ENCODE measurements at places on chromosomes 12 and 14.

- peaks cover 16% of the 10 kb centered on the region for H3K36me3 ChIP-seq
- peaks cover 1% of the 10 kb centered on the region for H3K4me1 ChIP-seq
- no peaks in the 10 kb centered on the region for H3K27me3 ChIP-seq
- no peak overlapping the region for H3K4me3 ChIP-seq
- DNase-seq = no peak
Measured at GRCh38 chr12:120457133-120457532, 10.9 kb downstream of the GATC start.

GRCh38 chr14:20799456-20799891 is 3.2 kb downstream of the RNASE1 start:
- no peak overlapping the region for H3K27ac ChIP-seq
- DNase-seq = no peak
- no peak overlapping the region for H3K4me3 ChIP-seq
- H3K36me3 ChIP-seq = no peaks in the 10 kb centered on the region

DNA sequence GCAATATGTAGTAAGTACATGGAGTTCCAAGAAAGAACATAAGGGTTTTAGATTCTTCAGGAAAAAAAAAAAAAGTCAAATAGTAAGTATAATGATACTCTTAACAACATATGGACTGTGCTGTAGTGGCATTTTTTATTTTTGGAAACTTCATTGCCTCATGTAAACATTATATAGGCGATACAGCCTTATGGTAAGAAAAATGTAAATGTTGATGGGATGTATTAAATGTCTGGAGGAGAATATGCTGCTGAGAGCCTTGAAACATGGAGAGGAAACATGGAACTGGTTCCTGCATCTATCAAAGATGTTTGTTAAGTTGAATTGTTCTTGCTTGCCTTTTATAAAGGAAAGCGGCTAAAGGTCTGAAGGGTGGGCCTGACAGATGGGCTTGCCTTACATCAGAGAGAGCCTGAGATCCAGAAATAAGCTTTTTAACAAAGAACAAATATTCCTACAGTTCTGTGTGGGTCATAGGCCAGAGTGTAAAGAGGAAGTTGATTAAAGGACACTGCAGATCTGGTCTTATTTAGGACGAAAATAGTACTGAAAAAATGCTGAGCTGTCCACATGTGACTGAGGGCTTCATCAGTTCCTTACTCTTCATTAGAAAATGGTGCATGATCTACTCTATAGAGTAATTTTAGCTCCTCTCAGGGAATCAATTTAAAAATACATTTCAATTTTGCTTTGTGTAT is 448.1 kb upstream of the DCN start:
- H3K27me3 ChIP-seq = no peaks in the 10 kb centered on the region
- no peaks in the 10 kb centered on the region for H3K4me1 ChIP-seq
- H3K36me3 ChIP-seq = peaks cover 2% of the 10 kb centered on the region
- no peak for DNase-seq
- no peak overlapping the region for H3K4me3 ChIP-seq
- H3K27ac ChIP-seq = no peak overlapping the region

DNA sequence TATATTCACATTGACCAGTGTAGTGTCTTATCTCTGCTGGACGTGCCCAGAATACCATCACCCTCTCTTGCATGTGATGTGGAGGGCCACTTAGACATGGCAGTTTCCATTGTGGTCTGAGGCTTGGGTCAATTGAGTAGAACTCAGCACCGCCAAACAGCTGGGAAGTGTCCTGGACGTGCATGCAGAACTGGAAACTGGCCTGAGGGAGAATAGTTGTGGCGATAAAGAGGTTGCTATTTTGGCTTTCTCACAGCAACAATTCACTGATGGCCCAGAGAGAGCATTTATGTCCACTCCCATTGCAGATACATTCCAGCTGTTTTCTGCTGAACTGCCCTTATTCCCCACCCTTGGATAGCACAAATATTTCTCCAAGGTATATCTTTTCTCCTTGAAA is 210.1 kb upstream of the DAAM1 start:
- no peak for DNase-seq
- H3K36me3 ChIP-seq = no peaks in the 10 kb centered on the region
- no peaks in the 10 kb centered on the region for H3K27me3 ChIP-seq
- H3K27ac ChIP-seq = no peak overlapping the region

GRCh38 chr14:95195031-95195430 is 37.7 kb upstream of the DICER1 start:
- no peaks in the 10 kb centered on the region for H3K36me3 ChIP-seq
- peaks cover 2% of the 10 kb centered on the region for H3K27me3 ChIP-seq
- no peak overlapping the region for H3K27ac ChIP-seq
- DNase-seq = no peak
- peaks cover 3% of the 10 kb centered on the region for H3K4me1 ChIP-seq

DNA sequence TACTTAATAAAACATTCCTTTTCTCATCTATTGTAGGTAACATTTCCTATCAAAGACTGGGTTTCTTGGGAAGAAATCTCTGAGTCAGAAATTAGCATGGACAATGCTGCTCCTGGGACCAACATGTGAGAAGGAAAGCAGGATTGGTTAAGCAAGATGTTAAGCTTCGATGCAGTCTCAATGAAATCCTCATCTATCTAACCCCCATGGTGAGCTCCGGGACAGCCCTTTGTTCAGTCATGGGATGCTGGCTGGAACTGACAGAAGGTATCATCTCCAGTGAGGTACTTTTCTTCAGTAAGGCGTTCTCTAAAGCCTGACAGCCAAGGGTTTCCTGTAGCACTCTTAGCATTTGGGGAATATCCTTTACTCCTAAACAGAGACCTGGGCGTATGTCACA is 82.8 kb upstream of the SINHCAF start:
- no peak for DNase-seq
- H3K27ac ChIP-seq = no peak overlapping the region
- no peak overlapping the region for H3K4me3 ChIP-seq
- no peaks in the 10 kb centered on the region for H3K4me1 ChIP-seq
- no peaks in the 10 kb centered on the region for H3K36me3 ChIP-seq
- no peaks in the 10 kb centered on the region for H3K27me3 ChIP-seq

DNA sequence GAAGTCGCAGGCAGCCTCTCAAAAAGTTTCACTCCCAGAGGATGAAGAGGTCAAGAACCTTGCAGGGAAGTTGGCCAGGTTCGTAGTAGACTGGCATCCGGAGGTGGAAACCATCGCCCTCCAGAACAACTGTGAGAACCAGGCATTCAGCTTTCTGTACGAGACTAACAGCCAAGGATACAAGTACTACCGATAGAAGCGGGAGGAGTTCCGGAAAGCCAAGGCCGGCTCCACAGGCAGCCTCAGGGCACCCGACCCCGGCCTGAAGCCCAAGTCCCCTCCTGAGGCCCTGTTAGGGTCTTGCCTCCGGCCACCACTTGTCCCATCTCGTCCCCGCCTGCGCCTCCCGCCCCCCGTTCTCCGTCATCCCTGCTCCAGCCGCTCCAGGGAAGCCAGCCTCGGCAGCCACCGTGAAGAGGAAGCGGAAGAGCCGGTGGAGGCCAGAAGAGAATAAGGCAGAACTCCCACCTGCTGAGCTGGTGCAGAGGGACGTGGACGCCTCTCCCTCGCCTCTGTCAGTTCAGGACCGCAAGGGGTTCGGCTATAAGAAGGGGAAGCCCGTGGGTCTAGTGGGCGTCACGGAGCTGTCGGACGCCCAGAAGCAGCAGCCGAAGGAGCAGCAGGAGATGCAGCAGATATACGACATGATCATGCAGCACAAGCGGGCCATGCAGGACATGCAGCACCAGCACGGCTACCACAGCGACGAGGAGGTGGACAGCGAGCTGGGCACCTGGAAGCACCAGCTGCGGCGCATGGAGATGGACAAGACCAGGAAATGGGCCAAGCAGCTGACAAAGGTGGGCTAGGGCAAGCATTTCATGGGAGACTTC is 366.8 kb upstream of the ATXN7L3B start:
- H3K27me3 ChIP-seq = no peaks in the 10 kb centered on the region
- H3K27ac ChIP-seq = no peak overlapping the region
- no peak overlapping the region for H3K4me3 ChIP-seq
- no peaks in the 10 kb centered on the region for H3K36me3 ChIP-seq
- DNase-seq = no peak

DNA sequence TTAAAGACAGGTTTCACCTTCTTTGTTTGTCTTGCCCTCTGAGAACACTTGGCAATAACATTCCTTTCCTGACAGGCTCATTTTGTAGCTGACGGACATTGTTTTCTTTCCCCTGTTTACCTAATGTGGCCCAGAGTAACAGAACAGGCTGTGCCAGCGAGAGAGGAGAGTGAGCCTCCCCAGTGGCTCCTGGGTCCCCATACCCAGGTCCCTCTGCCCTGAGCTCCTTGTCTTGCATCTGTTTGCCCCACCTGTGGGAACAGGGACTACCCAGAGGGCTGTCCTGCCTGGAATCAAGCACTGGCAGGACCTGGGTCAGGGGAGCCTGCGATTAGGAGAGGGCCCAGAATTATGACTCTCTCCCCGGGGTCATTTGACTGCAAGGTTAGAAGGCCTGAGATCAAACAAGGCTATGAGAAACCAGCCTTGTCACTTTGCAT is 222.9 kb downstream of the ZFP36L1 start:
- peaks cover 4% of the 10 kb centered on the region for H3K4me1 ChIP-seq
- no peak overlapping the region for H3K4me3 ChIP-seq
- no peak for DNase-seq
- H3K36me3 ChIP-seq = no peaks in the 10 kb centered on the region
- no peak overlapping the region for H3K27ac ChIP-seq

- H3K4me3 ChIP-seq = no peak overlapping the region
- no peaks in the 10 kb centered on the region for H3K4me1 ChIP-seq
- no peak for DNase-seq
- no peaks in the 10 kb centered on the region for H3K36me3 ChIP-seq
Measured at GRCh38 chr12:103114296-103115055, 157.0 kb downstream of the ASCL1 start.

DNA sequence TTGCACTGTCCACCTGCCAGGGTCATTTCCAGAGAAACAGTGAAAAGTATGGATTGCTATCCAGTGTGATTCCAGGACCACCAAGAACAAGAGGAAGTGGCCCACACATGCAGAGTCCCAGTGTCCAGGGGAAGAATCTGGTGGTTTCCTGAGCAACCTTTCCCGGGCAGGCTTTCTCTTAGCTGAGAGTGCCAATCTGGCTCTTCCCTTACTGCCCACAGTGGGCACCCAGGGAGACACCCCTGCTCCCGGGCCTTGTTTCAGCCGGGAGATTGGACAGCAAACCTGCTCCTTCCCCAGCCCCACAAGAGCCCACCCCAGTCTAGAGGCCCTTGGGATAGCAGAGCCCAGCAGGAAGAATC is 62.1 kb downstream of the VWF start:
- no peak for DNase-seq
- H3K36me3 ChIP-seq = no peaks in the 10 kb centered on the region
- no peak overlapping the region for H3K4me3 ChIP-seq
- H3K4me1 ChIP-seq = no peaks in the 10 kb centered on the region
- H3K27ac ChIP-seq = no peak overlapping the region
- H3K27me3 ChIP-seq = peaks cover 5% of the 10 kb centered on the region

GRCh38 chr14:42778984-42779383 is 1172.3 kb downstream of the LRFN5 start:
- no peaks in the 10 kb centered on the region for H3K4me1 ChIP-seq
- no peaks in the 10 kb centered on the region for H3K27me3 ChIP-seq
- DNase-seq = no peak
- no peak overlapping the region for H3K27ac ChIP-seq
- no peak overlapping the region for H3K4me3 ChIP-seq
- H3K36me3 ChIP-seq = no peaks in the 10 kb centered on the region

GRCh38 chr14:30855345-30856037 is 18.9 kb upstream of the COCH start:
- peaks cover 1% of the 10 kb centered on the region for H3K36me3 ChIP-seq
- no peak for DNase-seq
- peaks cover 12% of the 10 kb centered on the region for H3K27me3 ChIP-seq
- no peak overlapping the region for H3K4me3 ChIP-seq
- no peak overlapping the region for H3K27ac ChIP-seq

GRCh38 chr14:62943202-62943601 is 102.1 kb downstream of the KCNH5 start:
- H3K4me3 ChIP-seq = no peak overlapping the region
- no peaks in the 10 kb centered on the region for H3K36me3 ChIP-seq
- H3K4me1 ChIP-seq = no peaks in the 10 kb centered on the region
- no peak overlapping the region for H3K27ac ChIP-seq
- no peak for DNase-seq
- no peaks in the 10 kb centered on the region for H3K27me3 ChIP-seq

GRCh38 chr14:52333108-52333507 is 19.0 kb downstream of the PTGER2 start:
- peak overlapping the region; percentile 68 for H3K27ac ChIP-seq
- no peak overlapping the region for H3K4me3 ChIP-seq
- H3K27me3 ChIP-seq = no peaks in the 10 kb centered on the region
- DNase-seq = no peak

- H3K4me1 ChIP-seq = peaks cover 5% of the 10 kb centered on the region
- no peak overlapping the region for H3K4me3 ChIP-seq
- H3K27ac ChIP-seq = no peak overlapping the region
- DNase-seq = no peak
- no peaks in the 10 kb centered on the region for H3K27me3 ChIP-seq
Measured at GRCh38 chr12:121167232-121167820, 34.6 kb downstream of the P2RX7 start.

- DNase-seq = no peak
- no peak overlapping the region for H3K4me3 ChIP-seq
- H3K36me3 ChIP-seq = no peaks in the 10 kb centered on the region
- no peak overlapping the region for H3K27ac ChIP-seq
- peaks cover 8% of the 10 kb centered on the region for H3K27me3 ChIP-seq
- H3K4me1 ChIP-seq = peaks cover 10% of the 10 kb centered on the region
Measured at GRCh38 chr12:80176706-80177105, 77.4 kb downstream of the OTOGL start.

DNA sequence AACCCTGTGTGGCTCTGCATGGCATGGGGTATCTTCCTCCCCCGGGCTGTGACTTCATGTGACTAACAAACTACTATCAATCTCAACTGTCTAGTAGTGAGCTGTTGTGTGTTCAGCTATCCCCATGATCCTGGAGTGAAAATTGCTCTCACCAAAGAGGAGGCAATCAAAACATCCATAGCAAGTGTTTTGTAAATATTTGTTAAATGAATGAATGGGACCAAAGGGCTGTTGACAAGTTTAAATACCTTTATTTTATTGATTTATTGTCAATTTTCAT is 138.1 kb upstream of the CPM start:
- no peak overlapping the region for H3K4me3 ChIP-seq
- no peak for DNase-seq
- peaks cover 1% of the 10 kb centered on the region for H3K27me3 ChIP-seq
- no peak overlapping the region for H3K27ac ChIP-seq
- peaks cover 3% of the 10 kb centered on the region for H3K4me1 ChIP-seq
- no peaks in the 10 kb centered on the region for H3K36me3 ChIP-seq

DNA sequence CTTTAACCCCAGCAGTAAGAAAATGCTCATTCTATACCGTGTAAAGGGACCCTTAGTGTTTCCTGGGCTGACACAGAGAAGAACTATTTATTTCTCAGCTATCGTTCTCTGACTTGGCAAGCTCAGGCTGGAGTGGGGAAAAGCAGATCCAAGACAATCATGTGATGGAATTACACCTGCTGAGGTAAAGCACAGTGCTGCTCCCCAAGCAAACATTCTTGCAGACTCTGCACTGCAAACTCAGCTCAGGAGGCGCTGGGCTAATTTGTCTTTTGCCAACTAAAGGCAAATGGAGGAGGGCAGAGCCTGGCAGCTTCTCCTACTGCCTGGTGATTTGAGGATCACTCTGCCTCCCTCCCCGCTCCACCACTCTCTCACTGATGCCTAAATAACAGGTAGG is 57.8 kb upstream of the FUT8 start:
- H3K4me3 ChIP-seq = no peak overlapping the region
- H3K4me1 ChIP-seq = peaks cover 57% of the 10 kb centered on the region
- no peaks in the 10 kb centered on the region for H3K27me3 ChIP-seq
- H3K27ac ChIP-seq = peak overlapping the region; percentile 50
